H9 (cell line): ENCODE measurements at places on chromosomes 12 and 14.

DNA sequence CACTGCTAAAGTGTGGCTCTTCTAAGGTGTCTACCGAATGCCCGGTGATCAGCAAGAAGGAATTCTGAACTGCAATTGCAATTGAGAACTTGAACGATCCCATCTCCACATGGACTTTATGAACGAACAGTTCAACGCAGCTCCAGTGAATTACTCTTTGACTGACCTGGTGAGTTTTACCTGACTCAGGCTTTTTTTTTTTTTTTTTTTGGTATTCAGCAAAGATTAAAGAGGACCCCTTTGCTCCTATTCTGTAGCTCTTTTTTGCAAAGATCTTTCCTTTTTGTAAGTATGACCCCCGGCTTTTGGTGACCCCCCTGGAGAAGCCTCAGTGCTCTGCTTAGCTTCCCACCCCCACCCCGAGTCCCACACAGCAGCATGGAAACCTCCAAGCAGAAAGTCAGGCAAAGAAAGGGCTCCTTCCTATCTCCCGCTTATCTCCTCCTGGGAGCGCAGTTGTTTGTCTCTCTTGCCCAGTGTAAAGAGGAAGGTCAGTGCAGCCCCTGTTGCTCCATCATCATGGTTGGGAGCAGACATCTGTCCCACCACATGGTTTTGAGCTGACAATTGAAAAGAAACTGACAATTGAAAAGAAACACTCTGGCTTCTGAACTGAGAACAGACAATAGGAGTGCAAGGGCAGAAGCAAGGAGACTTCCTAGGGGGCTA, 72.1 kb upstream of the DIO3 start:
- DNase-seq: no peak

DNA sequence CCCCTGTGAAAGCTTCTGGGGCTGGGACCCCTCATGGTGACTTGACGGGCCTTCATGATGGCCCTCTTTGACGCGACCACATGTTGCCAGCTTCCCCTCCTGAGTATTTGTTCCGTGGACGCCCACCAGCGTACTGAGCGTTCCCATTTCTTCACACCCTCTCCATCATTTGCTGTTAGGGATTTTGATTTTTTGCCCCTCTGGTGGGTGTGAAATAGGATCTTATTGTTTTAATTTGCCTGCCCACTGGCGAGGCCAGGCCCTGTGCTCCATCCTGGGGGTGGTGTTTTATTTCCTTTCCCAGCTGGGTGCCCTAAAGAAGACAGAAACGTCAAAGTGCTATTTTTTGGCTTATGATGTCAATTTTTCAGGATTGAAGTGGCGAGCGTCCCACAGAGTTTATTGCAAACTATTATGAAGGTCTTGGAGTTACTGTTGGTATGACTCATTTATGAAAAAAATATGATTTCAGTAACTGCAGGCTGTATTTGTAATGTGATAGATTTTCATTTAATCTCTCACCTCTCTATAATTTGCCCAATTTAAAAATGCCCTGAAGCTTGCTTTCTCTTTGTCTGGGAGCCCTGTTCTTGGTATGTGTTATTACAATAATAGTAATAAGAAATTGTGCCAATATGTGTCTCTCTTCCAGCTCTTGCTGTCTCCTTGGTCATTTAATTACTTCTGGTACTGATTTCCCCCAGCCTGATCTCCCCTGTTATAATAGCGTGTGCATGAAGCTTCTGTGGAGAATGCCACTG, 99.6 kb downstream of the SLC25A47 start:
- DNase-seq: no peak

DNA sequence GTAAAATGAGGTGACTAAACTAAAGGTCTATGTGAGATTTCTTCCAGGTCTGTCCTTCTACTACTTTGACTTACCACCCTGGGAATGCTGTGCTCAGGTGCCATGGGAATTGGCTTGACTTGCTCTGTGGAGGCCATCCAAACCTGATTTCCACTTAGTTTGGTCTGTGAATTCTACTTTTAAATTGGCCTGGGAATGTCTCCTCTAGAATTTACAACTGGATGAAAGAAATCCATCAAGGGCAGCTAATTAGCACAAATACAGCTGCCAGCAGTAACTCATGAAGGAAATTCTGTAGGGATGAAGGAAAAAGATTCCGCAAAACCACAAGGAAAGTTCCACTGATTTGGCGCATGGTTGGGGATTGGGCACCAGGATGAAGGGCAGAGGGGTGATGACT, 31.7 kb upstream of the FRMD6 start:
- no peak for DNase-seq

DNA sequence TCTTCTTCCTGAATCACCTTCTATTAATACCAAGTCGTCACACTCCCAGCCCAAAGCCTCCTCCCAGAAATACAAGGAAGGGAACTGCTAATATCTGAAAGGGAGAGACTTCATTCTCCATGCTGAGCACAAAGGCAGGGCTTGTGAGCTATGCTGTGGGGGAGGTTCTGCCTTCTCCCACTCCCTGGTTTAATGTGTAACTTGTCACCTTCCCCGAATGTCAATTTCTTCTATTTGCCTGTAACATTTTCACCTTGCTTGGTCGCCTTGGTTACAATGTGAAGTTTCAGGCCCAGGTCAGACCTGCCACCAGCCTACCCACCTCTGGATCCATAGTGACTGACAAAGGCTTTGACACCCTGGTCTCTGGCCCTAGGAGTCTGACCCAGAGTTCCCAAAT, 82.0 kb upstream of the ESRRB start:
- DNase-seq: no peak

DNA sequence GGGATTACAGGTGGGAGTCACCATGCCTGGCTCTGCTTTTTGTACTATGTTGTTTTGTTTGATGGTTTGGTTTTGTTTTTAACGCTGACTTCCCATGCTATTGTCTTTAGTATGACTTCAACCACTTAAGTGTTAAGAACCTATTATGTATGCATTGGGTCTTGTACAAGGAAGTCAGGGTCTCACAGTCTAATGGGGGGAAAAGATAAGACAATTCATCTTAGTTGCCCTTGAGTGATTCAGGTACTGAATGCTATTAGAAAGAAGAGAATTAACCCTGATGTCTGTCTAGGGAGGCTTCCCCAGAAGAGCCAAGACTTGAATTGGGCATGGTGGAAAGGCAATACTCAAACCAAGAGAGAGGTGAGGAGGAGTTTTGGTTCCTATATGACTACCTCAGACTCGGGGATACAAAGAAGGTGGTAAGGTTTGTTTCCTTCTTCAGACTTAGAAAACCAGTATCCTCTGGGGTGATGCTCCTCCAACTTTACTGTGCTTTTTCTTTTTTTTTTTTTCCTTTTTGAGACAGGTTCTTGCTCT, 64.6 kb downstream of the SUSD6 start:
- no peak for DNase-seq

- no peak for DNase-seq
Observed at GRCh38 chr14:32043624-32044023, 33.5 kb upstream of the ARHGAP5 start.

DNA sequence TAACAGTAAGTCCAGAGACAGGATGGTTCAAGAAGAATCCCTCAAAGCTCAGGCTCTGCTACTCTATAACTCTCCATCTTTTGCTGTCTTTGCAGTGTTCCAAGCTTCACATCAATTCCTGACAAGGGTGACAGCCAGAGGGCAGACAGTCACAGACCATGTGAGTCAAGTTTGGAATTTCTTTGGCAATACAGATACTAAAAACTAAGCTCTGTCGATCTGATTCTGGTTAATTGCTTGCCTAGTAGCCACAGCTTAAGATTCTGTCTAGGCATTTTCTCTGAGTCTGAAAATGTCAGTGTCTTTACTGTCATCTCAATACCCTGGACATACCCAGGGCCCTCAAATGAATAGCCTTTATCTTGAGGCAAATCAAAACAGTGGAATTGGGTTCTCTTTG, 153.7 kb downstream of the CEP128 start:
- DNase-seq: no peak

- no peak for DNase-seq
Observed at GRCh38 chr12:107264667-107265066, 171.3 kb upstream of the CRY1 start.

DNA sequence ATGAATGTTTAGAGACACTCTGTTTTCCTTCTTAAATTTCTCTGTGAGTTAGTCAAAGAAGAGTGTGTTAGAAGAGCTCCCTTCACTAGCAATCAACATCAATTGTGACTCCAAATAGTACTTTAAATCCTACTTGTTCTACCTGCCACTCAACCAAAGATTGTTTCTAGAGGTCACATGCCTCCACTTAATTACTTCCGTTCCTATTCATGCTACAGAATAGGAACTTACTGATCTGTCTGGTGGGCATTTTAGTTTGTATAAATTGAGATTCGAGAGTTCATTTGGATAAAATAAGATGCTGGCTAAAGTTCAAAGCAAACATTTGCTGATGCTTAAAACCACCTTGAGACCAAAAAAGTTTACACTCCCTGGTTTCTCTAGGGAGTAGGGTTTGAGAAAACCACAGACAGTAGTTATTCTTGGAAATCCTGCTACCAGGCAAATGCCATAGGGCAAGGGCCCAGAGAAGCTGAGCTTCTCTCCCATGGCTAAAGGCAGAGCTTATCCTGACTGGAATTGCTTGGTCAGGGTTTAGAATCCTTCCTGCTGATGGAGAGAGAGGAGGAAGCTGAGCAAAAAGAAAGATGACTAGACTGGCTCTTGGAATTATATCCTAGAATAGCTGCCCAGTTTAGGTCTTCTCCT, 389.6 kb upstream of the ATP2B1 start:
- no peak for DNase-seq

DNA sequence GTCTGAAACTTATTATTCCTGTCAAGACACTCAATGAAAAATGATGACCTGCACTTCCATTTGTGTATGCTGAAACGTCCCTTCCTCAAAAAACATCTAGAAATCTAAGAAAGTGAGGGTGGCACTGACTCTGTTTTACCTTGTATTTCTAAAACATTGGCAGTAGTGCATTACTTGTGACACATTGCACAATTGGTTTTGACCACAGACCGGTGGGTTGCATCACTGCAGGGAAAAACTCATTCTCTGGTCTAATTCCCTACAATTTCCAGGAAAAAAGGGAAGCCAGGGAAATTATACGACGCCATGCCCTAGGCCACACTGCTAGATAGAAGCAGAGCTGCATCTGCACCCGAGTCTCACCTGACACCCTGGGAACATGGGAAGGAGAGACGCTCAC, 156.7 kb downstream of the NTF3 start:
- no peak for DNase-seq

DNA sequence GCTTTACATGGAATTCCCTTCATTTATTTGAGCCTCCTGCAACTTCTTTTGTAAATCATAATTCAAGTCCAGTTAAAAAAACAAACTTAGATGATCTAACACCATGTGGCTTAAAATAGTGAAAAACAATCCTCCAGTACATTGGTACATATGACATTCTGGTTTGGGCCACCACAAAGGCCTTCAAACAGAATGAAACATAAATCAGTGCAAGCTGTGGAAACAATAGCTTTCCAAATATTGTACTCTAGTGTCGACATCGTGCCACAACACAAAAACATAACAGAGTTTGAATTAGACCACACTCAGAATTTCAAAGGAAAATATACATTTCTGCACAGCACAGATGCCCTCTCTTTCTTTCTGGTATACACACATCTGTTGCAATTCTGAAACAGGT, 751.3 kb downstream of the SLC6A15 start:
- no peak for DNase-seq

DNA sequence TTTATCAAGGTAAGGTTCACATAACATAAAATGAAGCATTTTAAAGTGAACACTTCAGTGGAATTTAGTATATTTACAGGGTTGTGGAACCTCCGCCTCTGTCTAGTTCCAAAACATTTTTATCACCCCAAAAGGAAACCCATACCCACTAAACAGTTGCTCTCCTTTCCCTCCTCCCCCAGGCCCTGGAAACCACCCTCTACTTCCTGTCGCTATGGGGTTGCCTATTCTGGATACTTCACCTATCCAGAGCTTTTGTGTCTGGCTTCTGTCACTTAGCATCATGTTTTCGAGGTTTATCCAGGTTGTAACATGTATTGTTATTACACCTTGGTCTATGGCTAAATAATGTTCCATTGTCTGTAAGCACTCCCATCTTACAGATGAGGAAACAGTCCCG, 27.7 kb upstream of the ZFP36L1 start:
- no peak for DNase-seq

- no peak for DNase-seq
Observed at GRCh38 chr12:128791395-128792322, 32.1 kb downstream of the SLC15A4 start.

DNA sequence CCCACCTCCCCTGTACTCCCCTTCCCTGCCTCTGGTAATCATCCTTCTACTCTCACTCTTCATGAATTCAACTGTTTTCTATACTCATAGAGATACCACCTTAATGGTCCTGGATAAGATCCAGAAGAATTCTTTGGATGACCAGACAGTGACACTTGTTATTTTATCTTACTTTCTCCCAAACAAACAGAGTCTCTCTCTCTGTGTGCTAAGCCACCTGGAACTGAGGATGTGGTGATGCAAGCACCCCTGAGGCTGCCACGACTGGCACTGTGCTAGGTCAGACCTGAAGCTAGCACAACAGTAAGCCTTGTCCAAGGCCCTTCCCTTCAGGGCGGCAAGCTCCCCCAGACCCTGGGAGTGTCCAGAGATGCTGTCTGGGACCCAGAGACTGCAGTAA, 250.2 kb downstream of the C12orf50 start:
- DNase-seq: no peak

GRCh38 chr12:110885152-110885840, 35.1 kb downstream of the MYL2 start:
- DNase-seq: no peak

GRCh38 chr14:52547526-52547925, 4.8 kb downstream of the TXNDC16 start:
- DNase-seq: no peak
